CD4-positive, CD25-positive, alpha-beta regulatory T cell (primary cell): ENCODE measurements at places on chromosomes 11 and 22. TPM values are rescaled to one million over a fixed set of nuclear protein-coding genes. Genes with fewer than 3 reads are reported as not detected.

Gene SHANK3
- total RNA-seq: 0.67 TPM

- H3K27me3 ChIP-seq: no peaks in the 10 kb centered on the region
- H3K4me1 ChIP-seq: no peaks in the 10 kb centered on the region
These were observed 90.8 kb downstream of the FAM168A start for GRCh38 chr11:73507086-73507485.

Gene MAPK8IP2
- total RNA-seq: 0.30 TPM

GRCh38 chr11:76713499-76713898 lies 43.0 kb upstream of the LRRC32 start:
- H3K4me3 ChIP-seq: no peak overlapping the region
- H3K27me3 ChIP-seq: no peaks in the 10 kb centered on the region
- H3K27ac ChIP-seq: no peak overlapping the region
- H3K36me3 ChIP-seq: no peaks in the 10 kb centered on the region

DNA sequence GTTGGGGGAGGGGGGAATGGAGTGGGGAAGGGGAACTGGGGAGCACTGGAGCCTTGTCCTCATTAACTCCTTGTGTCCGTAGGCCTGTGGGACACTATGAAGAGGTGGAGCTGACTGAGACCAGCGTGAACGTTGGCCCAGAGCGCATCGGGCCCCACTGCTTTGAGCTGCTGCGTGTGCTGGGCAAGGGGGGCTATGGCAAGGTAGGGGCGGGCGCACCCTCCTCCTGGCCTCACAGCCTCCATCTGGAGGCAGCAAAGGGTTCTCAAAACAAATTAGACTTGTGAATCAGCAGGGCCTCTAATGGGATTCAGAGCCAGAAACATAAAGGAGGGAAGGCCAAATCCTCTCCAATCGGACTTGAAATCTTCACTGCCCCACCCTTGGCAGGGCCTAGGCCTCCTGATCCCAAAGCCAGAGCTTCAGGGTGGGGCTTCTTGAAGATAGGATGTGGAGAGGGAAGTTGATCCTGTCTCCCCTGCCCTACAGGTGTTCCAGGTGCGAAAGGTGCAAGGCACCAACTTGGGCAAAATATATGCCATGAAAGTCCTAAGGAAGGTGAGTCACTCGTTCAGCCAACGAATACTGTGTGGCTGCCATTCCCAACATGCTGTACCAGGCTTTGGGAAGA lies 859 bp downstream of the RPS6KB2 start:
- H3K4me1 ChIP-seq: peaks cover 50% of the 10 kb centered on the region
- H3K27ac ChIP-seq: peak overlapping the region; percentile 89
- H3K4me3 ChIP-seq: peak overlapping the region; percentile 97

GRCh38 chr22:30953206-30953605 lies 15.4 kb downstream of the MORC2 start:
- H3K4me1 ChIP-seq: no peaks in the 10 kb centered on the region
- peaks cover 18% of the 10 kb centered on the region for H3K36me3 ChIP-seq
